Fibroblast of the aortic adventitia (primary cell): ENCODE measurements at places on chromosomes 16 and 17. TPM values are rescaled to one million over a fixed set of nuclear protein-coding genes. Genes with fewer than 3 reads are reported as not detected.

Gene SLC38A7
- total RNA-seq = 17.3 and 27.4 TPM in 2 replicates

Gene ENGASE
- total RNA-seq = 8.4 and 18.6 TPM in 2 replicates

DNA sequence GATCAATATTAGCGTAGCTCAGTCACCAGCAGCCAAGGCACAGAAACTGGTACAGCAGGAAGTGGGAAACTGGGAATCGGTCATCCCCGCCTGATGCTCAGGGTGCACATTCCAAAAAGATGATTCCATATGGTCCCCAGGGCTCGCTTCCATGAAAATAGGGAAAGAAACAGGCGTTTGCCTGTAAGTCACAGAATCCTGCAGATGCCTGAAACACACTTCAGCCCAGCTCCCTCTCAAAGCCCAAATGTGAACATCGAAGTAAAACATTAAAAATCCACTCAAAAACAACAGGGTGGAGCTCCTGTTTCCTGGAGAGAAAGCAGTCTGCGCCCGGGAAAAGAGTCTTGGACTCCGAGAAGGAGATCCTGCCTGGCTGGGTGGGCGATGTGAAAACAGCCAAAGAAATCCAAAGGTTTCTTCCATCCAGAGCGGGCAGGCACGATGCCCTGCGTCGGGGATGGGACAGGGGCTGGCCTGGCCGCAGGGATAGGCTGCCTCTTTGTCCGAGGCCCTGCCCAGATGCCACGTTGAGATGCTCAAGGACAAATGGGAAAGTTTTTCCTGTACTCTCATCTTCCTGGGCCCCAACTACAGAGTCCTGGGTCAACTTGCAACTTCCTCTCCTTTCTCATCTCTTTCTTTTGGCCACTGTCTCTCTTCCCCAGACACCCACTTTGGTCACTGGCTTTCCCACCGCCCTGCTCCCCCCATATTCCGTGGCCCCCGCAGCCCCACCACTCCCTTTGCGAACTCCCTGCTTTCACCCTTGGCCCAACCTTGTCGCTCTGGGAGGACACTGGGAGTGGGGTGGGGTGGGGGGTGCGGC, 743 bp downstream of the WIPI1 start:
- DNase-seq = peak; percentile 90

- DNase-seq = peak; percentile 43
Observed at GRCh38 chr17:74199306-74200092, 4.0 kb upstream of the RPL38 start.

GRCh38 chr17:28477928-28478327, 4.5 kb downstream of the SLC13A2 start:
- DNase-seq = no peak

DNA sequence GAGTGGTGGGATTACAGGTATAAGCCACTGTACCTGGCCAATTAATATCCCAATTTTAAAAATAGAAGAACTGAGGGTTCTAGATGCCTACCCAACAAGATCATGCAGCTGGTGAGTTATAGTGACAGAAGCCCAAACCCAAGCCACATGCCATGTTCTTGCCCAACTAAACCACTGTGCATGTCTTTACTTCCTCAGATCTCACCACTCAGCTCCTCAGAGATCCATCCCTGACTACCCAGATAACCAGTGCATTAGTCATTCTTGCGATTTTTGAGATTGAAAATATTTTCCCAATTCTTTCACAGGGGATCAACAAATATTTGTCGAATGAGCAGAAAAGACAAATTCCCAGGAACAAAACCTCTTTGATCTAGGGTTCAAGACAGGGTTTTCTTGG, 303.1 kb downstream of the CBLN1 start:
- DNase-seq = no peak

- DNase-seq = no peak
Observed at GRCh38 chr16:81817296-81817695, 38.2 kb downstream of the PLCG2 start.

GRCh38 chr17:31733326-31733725, 125.7 kb downstream of the COPRS start:
- no peak for DNase-seq

DNA sequence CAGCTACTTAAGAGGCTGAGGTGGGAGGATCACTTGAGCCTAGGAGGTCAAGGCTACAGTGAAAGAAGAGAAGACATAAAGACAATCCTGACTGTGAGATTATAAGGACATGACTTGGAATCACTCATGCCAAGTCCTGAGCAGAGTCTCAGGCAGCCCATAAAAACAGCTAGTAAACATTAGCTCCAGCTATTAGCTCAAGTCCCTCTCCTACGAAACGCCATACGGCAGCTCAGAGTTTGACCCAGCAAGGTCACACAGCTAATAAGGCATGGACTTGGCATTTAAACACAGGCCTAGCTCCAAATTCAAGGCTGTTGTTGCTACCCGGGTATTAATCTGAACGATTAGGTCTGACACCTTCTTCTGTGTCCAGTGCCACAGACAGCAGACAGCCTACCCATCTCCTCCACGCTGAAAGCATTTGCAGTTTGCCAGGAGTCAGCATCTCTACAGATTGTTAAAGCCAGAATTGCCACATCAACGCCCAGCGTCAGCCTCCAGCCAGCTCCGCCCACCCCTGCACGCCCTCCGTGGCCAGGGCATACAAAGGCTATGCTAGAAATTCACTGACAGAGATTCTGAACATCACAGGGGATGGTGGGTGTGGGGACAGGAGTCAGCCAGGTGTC, 9.9 kb upstream of the TMEM114 start:
- DNase-seq = no peak

DNA sequence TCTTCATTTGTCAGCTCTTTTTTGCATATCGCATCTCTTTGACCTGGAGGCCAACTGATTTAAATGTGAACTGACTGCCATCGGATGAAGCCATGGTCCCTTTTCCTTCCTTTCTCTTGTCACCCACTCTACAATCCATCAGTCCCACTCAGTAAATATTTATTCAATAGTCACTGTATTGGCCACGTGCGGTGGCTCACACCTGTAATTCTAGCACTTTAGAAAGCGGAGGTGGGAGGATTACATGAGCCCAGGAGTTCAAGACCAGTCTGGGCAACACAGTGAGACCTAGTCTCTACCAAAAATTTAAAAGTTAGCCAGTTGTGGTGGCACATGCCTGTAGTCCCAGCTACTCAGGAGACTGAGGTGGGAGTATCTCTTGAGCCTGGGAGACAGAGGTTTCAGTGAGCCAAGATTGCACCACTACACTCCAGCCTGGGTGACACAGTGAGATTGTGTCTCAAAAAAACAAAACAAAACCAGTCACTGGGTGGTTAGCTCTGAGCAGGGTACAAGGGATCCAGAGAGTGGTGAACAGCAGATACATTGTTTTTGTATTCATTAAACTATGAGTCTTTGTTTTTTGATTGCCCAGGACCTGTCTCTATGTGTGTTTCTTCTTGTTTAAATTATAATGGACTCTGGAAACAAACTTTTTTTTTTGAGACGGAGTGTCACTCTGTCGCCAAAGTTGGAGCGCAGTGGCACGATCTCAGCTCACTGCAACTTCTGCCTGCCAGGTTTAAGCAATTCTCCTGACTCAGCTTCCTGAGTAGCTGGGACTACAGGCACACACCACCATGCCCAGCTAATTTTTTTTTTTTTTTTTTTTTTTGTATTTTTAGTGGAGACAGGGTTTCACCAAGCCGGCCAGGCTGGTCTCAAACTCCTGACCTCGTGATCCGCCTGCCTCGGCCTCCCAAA, 6.9 kb downstream of the PHAF1 start:
- DNase-seq = no peak

DNA sequence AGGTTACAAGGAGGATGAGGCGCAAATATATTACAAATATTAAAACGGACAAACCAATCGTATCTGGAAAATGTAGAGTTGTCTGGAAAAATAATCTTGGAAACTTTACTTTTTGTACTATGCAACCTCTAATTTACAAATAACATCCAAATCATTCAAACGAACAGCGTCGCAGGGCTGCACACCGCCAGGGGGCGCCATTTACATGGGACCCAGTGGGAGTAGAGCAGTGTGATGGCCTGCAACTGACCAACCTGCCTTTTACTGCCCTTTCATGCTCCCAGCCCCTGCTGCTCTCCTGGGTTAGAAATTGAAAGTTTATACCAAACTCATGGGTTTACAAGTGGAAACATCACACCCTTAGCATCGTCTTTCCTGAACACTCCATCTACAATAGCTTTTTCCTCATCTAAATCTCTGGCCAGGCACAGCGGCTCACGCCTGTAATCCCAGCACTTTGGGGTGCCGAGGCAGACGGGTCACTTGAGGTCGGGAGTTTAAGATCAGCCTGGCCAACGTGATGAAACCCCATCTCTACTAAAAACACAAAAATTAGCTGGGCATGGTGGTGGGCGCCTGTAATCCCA, 10.0 kb downstream of the PITPNC1 start:
- DNase-seq = peak; percentile 72

DNA sequence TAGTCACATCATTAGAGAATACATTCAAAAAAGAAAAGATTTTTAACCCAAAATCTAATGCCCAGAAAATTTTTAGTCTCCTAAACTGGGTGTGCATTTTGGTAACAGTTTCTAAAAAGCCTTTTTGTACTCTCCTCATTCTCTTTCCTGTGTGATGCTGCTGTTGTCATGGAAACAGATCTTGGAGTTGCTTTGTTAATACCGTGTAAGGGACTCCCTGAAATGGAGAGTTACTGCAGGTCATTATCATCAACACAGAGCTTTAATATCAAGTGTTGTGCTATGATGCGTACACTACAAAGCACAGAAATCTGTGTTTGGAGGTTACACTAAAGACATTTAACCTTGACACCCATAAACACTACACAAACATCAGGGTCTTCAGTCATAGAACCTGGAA, 216.3 kb downstream of the PRKCA start:
- DNase-seq = no peak

- DNase-seq = peak; percentile 52
Observed at GRCh38 chr17:1511290-1511689, 5.1 kb downstream of the INPP5K start.

DNA sequence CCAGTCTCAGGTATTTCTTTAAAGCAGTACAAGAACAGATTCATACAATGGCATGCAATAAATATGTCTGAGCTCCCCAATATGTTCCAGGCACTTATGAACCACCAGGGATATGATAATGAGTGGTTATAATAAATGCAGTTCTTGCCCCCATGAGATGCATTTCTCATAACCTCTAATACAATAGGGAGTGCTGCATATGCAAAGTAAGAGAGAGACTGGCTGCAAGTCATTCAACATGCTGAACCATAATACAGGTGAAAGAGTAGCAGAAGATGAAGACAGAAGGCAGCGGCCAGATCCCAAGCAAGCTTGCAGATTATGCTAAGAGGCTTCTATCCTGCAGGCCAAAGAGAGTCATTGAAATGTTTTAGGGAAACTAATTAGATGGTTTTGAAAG, 96.7 kb downstream of the CHD9NB start:
- no peak for DNase-seq
